ENCODE measurements at places on chromosomes 3 and 15. TPM values are rescaled to one million over a fixed set of nuclear protein-coding genes. Genes with fewer than 3 reads are reported as not detected.

- no peaks in the 10 kb centered on the region for H3K27me3 ChIP-seq
- H3K36me3 ChIP-seq: no peaks in the 10 kb centered on the region
- H3K4me1 ChIP-seq: no peaks in the 10 kb centered on the region
- H3K4me3 ChIP-seq: no peak overlapping the region
- no peak overlapping the region for H3K27ac ChIP-seq
These were observed 353.2 kb upstream of the PROK2 start for GRCh38 chr3:72137865-72138861.

MITF gene
- total RNA-seq: 0.38 TPM

WDR93 gene
- total RNA-seq: not detected

GRCh38 chr3:95277613-95278012, 1214.8 kb downstream of the NSUN3 start:
- H3K27ac ChIP-seq: no peak overlapping the region
- no peak overlapping the region for H3K4me3 ChIP-seq
- no peak for DNase-seq
- H3K36me3 ChIP-seq: no peaks in the 10 kb centered on the region
